ENCODE measurements at places on chromosomes 11 and 22.

- no peak for ATAC-seq
Observed at GRCh38 chr11:7501894-7502293, 11.9 kb upstream of the PPFIBP2 start.

GRCh38 chr11:86056351-86056854 lies 12.5 kb downstream of the PICALM start:
- no peak for ATAC-seq

GRCh38 chr22:28951969-28952521 lies 68.7 kb downstream of the ZNRF3 start:
- ATAC-seq = peak; percentile 74

DNA sequence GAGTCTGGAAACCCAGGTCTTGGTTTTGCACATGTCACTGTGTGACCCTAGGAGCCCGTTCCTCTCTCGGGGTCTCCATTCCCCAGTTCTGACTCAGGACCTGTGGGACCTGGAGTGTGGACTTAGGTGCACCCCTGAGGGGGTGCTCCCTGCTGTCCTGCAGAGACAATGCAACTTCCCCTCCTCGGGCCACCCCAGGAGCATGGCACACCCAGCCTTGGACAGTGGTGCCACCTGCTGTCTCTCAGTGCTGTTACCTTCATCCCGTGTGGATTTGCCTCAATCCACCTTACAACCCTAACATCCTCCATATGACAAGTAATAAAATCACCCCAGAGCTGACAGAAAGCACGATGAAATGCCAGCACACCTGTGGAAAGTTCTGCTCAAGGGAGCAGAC lies 27.5 kb upstream of the CRYBB3 start:
- ATAC-seq = no peak

GRCh38 chr11:73160005-73160760 lies 18.1 kb upstream of the FCHSD2 start:
- no peak for ATAC-seq

DNA sequence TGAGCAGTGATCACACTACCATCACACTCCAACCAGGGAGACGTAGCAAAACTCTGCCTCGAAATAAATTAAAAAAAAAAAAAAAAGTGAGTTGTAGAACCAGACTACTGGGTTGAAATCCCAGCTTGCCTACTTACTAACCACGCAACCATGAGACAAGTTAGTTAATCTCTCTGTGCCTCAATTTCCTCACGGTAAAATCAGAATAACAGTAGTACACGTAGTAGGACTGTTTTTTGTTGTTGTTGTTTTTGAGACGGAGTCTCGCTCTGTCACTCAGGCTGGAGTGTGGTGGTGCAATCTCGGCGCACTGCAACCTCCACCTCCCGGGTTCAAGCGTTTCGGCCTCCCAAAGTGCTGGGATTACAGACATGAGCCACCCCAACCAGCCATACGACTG lies 14.2 kb downstream of the RAB6A start:
- no peak for ATAC-seq

GRCh38 chr11:92852946-92853345 lies 116.5 kb upstream of the MTNR1B start:
- ATAC-seq = no peak

- no peak for ATAC-seq
Observed at GRCh38 chr11:107731941-107732688, 20.3 kb upstream of the SLN start.

- peak; percentile 81 for ATAC-seq
Observed at GRCh38 chr11:12862696-12863469, 146.2 kb upstream of the RASSF10 start.

GRCh38 chr11:110830344-110830743 lies 118.1 kb upstream of the ARHGAP20 start:
- no peak for ATAC-seq

GRCh38 chr11:84691830-84692229 lies 935.3 kb downstream of the DLG2 start:
- no peak for ATAC-seq

DNA sequence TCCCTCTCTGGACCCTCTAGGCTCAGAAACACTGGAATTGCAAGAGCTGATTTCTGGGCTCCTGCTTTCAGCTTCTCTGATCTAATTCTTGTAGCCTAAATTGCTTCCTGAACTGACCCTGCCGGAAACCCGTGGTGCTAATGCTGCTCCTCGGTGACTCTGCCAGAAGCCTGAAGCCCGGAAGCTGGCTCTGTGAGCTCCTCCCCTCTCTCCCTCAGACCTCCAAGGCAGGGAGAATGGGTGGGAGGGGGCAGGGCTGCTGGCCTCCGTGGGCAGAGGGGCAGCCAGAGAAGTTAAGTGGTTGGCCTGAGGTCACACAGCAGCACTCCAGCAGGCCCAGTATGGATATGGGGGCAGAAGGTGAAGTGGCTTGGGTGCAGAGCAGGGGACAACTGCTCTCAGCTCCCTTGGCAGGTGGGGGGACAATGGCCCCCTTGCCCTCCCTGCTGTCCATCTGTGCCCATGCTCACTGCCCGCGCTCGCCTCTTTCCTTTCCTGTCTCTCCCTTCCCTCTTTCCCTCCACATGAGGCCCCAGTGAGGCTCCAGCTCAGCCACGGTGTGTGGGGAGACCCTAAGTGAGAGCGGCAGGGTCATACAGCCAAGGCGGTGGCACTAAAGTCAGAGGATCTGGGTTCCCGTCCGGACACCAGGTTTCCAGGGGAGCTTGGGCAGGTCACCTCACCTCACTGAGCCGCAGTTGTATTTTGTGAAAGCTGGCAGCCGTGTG lies 16.2 kb downstream of the CAPN5 start:
- ATAC-seq = no peak

DNA sequence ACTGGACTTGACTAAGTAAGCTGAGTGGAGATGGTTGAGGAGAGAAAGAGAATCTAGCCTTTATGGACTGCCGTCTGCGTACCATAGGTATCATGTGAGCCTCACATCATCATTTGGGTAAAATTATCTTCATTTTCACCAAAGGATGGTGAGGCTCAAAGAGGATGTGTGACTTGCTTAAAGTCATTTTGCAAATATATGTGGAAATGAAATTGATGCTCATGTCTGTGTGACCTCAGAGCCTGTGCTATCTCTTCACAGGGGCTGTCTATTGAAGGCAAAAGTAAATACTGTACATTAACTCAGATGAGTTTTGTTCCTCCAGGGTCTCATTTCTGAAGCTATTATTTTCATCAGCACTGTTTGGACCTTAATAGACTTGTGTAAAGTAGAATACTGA lies 83.3 kb upstream of the ALKBH3 start:
- no peak for ATAC-seq

DNA sequence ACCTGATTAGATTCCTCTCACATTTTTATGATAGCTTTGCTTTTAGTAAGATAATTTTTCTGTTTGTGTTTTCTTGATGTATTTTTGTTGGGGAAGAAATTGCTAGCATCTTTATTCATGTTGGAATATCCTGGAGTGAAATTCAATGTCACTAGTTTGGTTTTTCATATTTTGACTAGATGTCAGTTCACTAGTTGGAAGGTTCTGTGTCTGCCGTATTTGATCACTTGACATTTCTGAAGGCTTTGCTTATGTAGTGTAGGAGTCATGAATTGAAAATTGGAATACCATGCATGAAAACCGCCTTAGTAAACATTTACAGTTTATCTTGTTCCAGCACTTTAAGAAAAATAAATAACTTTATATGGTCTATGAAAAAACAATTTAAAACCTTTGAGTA lies 348.4 kb downstream of the AASDHPPT start:
- no peak for ATAC-seq

DNA sequence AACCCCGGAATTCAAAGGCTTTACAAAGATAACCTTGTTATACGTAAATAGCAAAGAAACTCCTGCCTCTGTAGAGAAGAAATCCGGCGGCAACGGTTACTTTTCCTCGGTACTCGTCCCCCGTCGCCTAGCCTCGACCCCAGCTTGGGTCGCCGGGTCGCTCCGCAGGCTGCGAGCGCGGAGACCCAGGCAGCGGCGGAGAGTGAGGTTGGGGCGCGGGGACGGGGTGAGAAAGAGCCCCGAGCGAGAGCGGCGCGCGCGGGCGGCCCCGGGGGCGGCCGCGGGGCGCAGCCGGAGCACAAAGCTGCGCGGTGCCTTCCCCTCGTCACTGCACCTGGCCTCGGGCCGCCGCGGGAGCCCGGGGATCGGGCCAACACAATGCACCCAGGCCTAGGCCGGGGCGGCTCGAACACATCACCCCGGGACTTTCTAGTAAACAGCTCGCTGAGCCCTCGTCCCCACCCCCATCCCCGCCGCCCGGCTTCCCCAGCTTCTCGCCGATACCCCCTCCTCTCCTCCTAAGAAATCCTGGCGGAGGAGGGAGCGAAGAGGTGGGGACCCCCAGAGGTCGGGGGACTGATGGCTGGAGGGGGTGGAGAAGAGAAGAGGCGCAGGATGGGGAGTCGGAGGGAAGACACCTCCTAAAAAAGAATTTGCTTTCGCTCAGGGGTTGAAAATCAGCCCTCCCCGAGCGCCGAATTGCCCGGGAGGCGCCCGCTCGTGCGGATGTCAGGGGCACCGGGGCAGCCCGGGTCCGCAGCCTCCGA lies 845 bp downstream of the MPPED2 start:
- peak; percentile 54 for ATAC-seq

DNA sequence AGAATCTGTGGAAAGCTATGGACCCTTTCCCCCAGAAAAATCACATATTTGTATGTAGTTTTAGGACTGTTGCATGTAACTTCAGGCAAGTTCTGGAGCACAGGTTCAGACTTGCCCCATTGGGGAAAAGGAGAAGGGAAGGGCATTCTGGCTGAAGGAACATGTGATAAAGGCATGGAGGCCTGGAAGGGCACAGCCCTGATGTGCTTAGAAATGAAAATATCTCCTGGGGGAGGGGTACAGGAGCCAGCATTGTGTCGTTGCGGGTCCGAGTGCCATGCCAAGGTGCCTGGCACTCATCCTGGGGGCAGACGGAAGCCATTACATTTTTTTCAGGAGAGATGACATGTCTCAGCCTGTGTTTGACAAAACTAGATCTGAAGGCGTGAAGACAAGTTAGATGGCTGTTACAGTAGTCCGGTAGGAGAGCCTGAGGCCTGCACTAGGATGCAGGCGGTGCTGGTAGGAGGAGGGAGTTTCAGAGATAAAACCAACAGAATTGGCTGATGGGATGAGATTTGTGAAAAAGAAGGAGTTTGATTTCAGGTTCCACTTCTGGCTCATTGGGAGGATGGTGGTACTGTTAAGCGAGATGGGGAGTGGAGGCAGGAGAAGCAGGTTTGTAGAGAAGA lies 96.9 kb downstream of the TEAD1 start:
- ATAC-seq = peak; percentile 13

- no peak for ATAC-seq
Observed at GRCh38 chr22:37483050-37483449, 3.1 kb downstream of the MFNG start.

DNA sequence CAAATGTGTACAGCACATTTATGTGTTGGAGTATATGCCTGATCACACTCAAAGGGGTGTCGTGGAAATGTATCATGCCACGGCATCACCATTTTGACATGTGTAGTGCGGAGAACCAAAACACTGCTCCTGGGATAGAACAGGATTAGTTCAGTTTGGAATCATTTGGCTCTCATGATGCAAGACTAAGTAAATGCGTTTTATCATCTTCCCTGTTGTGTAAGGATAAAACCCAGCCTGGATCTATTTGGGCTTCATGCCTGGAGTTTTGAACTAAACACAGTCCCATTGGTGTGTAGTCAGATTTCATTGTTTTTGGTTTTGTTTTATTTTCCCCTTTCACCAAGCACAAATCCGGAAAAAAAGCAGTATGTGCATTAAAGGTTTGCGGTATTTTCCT lies 574.3 kb downstream of the NTM start:
- no peak for ATAC-seq

GRCh38 chr11:116232364-116232828 lies 540.4 kb downstream of the BUD13 start:
- ATAC-seq = peak; percentile 53

GRCh38 chr11:100469835-100470234 lies 217.3 kb upstream of the ARHGAP42 start:
- ATAC-seq = no peak

Measured in motor neuron (in vitro differentiated cells).